Omental fat pad (tissue), 4 donors: ENCODE measurements at places on chromosomes 7 and 10. TPM values are rescaled to one million over a fixed set of nuclear protein-coding genes. Genes with fewer than 3 reads are reported as not detected.

Gene PCDH15
- total RNA-seq = not detected

Gene USP6NL
- total RNA-seq = 17.1 TPM

Gene ADAM12
- 24.4 TPM for total RNA-seq

Gene CALHM1
- total RNA-seq = not detected

Gene HIBADH
- total RNA-seq = 61.2 TPM

Gene TMED4
- 140 TPM for total RNA-seq

Gene GRM8
- total RNA-seq = not detected

Gene FAM20C
- total RNA-seq = 41.8 TPM

Gene PLAC9
- total RNA-seq = 23.3 TPM

Gene IFIT1B
- total RNA-seq = not detected

Gene UNC5B
- total RNA-seq = 3.5 TPM

Gene ANKRD7
- total RNA-seq = 1.4 TPM

Gene PRR15
- 2.7 TPM for total RNA-seq

Gene NAT16
- total RNA-seq = not detected

Gene HOXA7
- total RNA-seq = 6.1 TPM

Gene MBL2
- total RNA-seq = not detected

Gene THSD7A
- total RNA-seq = 3.9 TPM

Gene CLRN3
- total RNA-seq = not detected

Gene LDB3
- 0.56 TPM for total RNA-seq

Gene STEAP1
- total RNA-seq = 8.2 TPM

Gene CASD1
- total RNA-seq = 19.1 TPM

Gene AKR1B1
- 66.0 TPM for total RNA-seq

Gene FXYD4
- total RNA-seq = not detected

Gene EVX1
- total RNA-seq = not detected

Gene GBX1
- total RNA-seq = not detected

Gene PRTFDC1
- total RNA-seq = 1.4 TPM

Gene UPK3BL2
- 11.7 TPM for total RNA-seq

Gene ZNF33B
- total RNA-seq = 9.0 TPM

Gene IRF5
- 18.1 TPM for total RNA-seq

Gene MYOF
- total RNA-seq = 74.3 TPM

Gene ZMIZ2
- total RNA-seq = 13.8 TPM

Gene TSPAN13
- total RNA-seq = 34.8 TPM

Gene NANOS1
- total RNA-seq = 18.5 TPM

Gene SUN3
- total RNA-seq = not detected

Gene SHH
- total RNA-seq = not detected

Gene OGDHL
- not detected for total RNA-seq

Gene HOXA11
- total RNA-seq = not detected

Gene GHRHR
- total RNA-seq = not detected

Gene CAV1
- total RNA-seq = 462 TPM

Gene LLCFC1
- not detected for total RNA-seq

Gene SPAM1
- total RNA-seq = not detected

Gene AKR1C4
- total RNA-seq = not detected
